ENCODE measurements at places on chromosomes 4 and X.

GRCh38 chr4:18689308-18690115 is 668.0 kb upstream of the LCORL start:
- DNase-seq: peak; percentile 84

GRCh38 chr4:3016961-3017360 is 53.6 kb downstream of the GRK4 start:
- DNase-seq: no peak

GRCh38 chr4:173130687-173131086 is 37.9 kb upstream of the GALNT7 start:
- DNase-seq: no peak

DNA sequence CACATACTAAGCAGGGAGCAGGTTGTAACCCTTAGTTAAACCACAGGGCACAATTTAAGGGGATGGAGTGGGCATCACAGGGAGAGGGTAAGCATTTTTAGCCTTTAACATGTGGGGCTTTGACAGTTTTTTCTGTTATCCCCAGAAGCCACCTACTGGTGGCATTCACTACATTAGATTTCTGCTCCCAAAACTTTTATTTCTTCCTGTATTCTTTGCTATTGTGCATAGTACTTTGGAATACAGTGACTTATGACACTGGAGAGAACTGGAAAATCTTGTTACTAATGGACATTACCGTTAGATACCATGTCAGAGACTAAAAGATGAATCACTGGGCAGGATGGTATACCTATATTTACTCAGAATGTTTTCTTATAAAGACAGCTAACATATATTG is 7.3 kb downstream of the TRIM75 start:
- no peak for DNase-seq

- no peak for DNase-seq
Measured at GRCh38 chr4:30725562-30725961, 5.4 kb downstream of the PCDH7 start.
